Thoracic aorta (tissue), 2 donors: ENCODE measurements at places on chromosomes 13 and 19.

DNA sequence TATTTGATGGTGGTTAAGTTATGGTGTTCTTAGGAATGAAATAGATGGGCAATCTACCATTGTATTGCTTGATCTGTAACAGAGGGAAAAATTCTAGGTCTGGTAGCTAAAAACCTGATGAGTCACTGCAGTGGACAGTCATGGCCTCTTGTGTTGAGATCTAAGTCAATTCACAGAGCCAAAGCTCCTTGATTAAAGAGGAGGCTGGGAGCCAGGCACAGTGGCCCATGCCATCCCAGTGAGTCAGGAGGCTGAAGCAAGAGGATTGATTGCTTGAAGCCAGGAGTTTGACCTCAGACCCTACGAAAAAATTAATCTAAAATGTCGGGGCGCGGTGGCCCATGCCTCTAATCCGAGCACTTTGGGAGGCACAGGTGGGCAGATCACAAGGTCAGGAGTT, 67.1 kb upstream of the KPNA3 start:
- DNase-seq: no peak

DNA sequence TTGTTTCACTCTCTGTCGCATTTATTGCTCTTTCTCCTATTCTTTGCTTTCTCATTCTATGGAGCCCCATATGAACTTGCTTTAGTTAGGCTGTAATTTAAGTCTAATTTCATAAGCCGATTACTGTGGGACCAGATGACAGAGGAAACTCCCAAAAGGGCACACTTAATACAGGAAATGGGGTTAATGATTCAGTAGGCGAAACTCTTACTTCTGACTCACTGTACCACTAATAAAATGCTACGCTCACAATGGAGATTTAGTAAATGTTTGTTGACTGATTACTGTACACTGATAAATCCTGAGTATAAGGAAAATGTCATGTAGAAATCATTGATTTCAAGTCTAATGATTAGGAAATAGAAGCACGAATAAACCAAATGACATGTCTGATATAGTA, 276.4 kb downstream of the KLF5 start:
- no peak for DNase-seq

GRCh38 chr13:77697217-77698103, at the start of gene SLAIN1:
Gene SLAIN1, plus strand, starts transcription at chr13:77697687. Its CDS starts 227 bp downstream, at chr13:77697914.
- peak; percentile 21 for DNase-seq

- peak; percentile 15 for DNase-seq
Observed at GRCh38 chr19:37817180-37817981, 38.0 kb upstream of the ZNF573 start.
